Endothelial cell (in vitro differentiated cells): ENCODE measurements at places on chromosomes 1 and 21. TPM values are rescaled to one million over a fixed set of nuclear protein-coding genes. Genes with fewer than 3 reads are reported as not detected.

Gene ODF2L
- 84.5 TPM for total RNA-seq

Gene IPP
- total RNA-seq, result 9.3 TPM

Gene VN1R5
- not detected for total RNA-seq

Gene OLIG2
- 0.33 TPM for total RNA-seq

Gene A3GALT2
- total RNA-seq, result not detected

Gene UCK2
- 52.9 TPM for total RNA-seq

Gene RNU1-1
- total RNA-seq, result 3,428 TPM

Gene AMY2A
- not detected for total RNA-seq

Gene NBPF4
- not detected for total RNA-seq
